ENCODE measurements at places on chromosomes 1 and 21. TPM values are rescaled to one million over a fixed set of nuclear protein-coding genes. Genes with fewer than 3 reads are reported as not detected.

The CD5L gene
- 3.5 TPM for total RNA-seq

The SYT6 gene
- total RNA-seq: not detected

The MPL gene
- 0.40 TPM for total RNA-seq

The DCLRE1B gene
- 1.9 TPM for total RNA-seq

The GJC2 gene
- 1.7 TPM for total RNA-seq

The DNM3 gene
- total RNA-seq: 2.3 TPM

The RGS16 gene
- total RNA-seq: 1.1 TPM

The DNALI1 gene
- total RNA-seq: 2.3 TPM

The MAP3K7CL gene
- 1.1 TPM for total RNA-seq
